ENCODE measurements at places on chromosomes 12 and 14. TPM values are rescaled to one million over a fixed set of nuclear protein-coding genes. Genes with fewer than 3 reads are reported as not detected.

TOGARAM1 gene
- total RNA-seq, result 9.8 TPM

DNA sequence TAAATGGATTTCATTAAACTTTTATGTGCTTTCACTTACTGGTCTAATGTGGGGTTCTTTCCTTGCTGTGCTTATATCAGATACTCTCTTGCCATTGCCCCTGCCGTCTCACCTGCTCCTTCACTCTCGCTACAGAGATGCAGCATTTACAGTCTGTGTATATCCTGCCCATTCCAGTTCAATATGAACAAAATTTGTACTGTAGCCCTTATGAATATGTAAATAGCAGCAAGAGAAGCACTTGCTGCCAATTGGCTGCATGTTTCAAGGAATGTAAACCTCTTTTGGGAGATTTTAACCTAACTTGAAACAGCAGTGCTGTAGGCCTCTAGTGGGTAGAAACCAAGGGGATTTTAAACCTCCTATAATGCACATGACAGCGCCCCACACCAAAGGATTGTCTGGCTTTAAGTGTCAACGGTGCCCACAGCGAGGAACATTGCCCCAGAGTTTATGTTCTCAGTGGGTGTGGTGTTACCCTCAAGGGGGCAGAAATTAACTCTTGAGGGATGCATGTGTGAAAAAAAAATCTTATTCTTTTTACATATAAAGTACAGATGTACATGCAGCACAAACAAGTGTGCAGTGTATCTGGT is 19.1 kb downstream of the PCNX1 start:
- no peak for DNase-seq

DNA sequence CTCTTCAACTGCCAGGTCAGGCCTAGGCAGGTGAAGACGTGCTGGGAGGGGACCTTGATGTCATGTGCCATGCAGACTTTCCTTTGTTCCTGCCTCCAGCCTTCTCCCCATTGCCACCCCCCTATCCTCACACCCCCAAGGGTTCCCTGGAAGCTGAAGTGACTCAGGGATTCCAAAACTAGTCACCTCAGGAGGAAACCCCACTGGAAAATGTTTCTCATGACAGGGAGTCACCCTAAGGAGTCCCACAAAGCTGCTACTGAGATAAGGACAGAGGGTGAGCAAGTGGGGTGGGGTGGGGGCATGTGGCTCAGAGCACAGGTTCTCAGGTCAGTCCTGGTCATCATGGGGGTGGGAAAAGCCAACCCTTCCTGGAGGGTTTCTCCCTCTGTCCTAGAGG is 2.4 kb upstream of the IL25 start:
- DNase-seq, result no peak

SLC2A14 gene
- 31.5 TPM for total RNA-seq

DNA sequence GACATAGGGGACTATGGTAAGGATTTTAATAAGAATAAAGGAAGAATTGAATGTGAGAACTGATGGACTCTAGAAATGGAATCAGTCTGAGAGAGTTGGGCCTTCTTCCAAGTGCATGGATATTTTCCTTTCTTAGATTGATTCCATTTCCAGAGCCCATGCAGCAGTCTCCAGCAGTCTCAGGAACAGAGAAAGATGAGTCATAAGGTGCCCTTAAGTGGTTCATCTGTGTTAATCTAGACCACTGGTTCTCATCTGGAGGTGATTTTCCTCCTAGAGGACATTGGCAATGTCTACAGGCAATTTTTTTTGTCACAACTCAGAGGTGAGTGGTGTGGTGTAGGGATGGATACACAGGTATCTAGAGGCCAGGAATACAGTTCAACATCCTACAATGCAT is 25.9 kb downstream of the TRIM9 start:
- DNase-seq, result no peak

SLC22A17 gene
- 52.6 TPM for total RNA-seq

- DNase-seq, result no peak
Measured at GRCh38 chr14:33948869-33949408, 1.9 kb downstream of the EGLN3 start.

VWF gene
- total RNA-seq, result 0.31 TPM

Measured in GM23338 (cell line).